ENCODE measurements at places on chromosomes 4 and X. TPM values are rescaled to one million over a fixed set of nuclear protein-coding genes. Genes with fewer than 3 reads are reported as not detected.

Gene NKX3-2
- not detected for total RNA-seq

Gene IL1RAPL2
- not detected for total RNA-seq

Gene MID1
- total RNA-seq = not detected

Gene FAT4
- total RNA-seq = not detected

DNA sequence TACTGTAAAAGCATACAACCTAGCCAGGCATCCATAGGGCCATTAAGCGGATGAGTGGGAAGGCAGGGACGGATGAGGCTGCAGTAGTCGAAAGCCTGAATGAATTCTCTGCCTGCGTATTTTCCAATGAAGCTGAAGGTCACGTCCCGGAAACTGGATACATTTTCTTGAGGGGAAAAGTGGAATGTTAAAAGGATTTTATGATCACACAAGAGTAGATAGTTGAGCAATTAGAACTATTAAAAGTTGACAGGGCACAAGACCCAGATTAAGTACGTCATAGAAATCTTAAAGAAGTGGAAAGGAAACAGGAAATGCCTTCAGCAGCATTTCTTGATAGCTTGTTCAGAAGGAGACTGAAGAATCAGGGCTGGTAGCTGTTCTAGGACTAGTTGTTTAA lies 98.3 kb upstream of the CXXC4 start:
- DNase-seq = no peak

- no peak for DNase-seq
Measured at GRCh38 chrX:31508338-31508737, 436.5 kb upstream of the FTHL17 start.

DNA sequence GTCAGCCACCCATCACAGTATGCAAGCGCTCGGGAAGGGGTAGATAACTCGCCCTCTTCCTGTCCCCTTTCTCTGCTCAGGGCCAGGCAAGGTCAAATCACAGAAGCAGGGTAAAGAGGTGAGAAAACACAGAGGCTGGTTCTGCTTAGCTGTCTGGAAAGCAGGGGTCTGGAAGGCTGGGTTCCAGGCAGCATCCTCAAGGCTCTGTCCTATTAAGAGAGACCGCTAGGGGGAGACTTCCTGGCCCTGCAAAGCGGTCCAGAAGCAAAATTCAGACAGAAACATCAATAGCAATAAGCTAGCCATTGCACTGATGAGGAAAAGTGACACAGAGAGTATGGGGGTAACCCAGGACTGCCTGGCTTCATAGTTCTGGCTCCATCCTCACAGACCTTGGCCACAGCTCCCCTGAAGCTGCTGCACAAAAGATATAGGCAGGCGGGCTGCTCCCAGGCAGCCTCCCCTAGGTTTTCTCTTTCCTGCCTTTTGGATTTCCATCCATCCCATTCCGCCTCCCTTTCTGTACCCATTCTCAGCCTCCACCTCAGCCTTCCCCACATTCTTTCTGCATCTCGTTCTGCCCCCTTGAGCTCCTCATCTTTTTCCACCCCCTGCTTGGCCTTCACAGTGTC lies 308.5 kb downstream of the EVC2 start:
- DNase-seq = no peak

GRCh38 chrX:118825227-118825626 lies 1.6 kb downstream of the ZCCHC12 start:
- no peak for DNase-seq

- no peak for DNase-seq
Measured at GRCh38 chr4:139808381-139808807, 142.8 kb downstream of the MGST2 start.
